ENCODE measurements at places on chromosomes 11 and 22.

DNA sequence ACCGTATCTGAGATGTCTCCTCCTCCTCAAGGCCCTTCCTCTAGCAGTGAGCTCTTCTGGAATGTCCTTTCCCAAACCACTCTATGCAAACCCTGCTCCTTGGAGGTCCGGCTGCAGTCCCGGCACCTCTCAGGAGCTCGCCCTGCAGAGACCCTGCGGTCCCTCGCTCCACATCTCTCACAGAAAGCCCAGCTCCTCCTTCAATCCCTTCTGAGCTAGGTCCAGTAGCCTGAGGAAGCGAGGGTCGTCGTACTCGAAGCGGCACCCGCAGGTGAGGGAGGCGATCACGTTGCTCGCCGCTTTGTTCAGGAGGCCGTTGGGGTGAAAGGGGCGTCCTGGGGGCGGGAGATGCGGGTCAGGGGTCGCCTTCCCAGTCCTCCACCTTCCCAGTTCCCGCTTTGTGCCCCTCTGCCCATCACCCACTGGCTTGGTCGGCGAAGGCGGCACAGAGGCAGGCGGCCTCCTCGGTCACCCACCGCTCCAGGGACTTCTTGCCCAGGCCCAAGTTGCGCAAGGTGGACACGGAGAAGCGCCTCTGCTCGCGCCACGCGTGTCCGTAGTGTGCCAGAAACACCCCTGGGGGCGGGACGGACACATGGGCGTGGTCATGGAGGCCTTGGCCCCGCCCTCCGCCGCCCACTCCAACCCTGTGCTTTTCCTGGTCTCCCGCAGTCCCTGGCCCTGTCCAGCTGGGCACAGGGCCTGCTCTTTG, 21.5 kb upstream of the CYP2D6 start:
- no peak for DNase-seq

DNA sequence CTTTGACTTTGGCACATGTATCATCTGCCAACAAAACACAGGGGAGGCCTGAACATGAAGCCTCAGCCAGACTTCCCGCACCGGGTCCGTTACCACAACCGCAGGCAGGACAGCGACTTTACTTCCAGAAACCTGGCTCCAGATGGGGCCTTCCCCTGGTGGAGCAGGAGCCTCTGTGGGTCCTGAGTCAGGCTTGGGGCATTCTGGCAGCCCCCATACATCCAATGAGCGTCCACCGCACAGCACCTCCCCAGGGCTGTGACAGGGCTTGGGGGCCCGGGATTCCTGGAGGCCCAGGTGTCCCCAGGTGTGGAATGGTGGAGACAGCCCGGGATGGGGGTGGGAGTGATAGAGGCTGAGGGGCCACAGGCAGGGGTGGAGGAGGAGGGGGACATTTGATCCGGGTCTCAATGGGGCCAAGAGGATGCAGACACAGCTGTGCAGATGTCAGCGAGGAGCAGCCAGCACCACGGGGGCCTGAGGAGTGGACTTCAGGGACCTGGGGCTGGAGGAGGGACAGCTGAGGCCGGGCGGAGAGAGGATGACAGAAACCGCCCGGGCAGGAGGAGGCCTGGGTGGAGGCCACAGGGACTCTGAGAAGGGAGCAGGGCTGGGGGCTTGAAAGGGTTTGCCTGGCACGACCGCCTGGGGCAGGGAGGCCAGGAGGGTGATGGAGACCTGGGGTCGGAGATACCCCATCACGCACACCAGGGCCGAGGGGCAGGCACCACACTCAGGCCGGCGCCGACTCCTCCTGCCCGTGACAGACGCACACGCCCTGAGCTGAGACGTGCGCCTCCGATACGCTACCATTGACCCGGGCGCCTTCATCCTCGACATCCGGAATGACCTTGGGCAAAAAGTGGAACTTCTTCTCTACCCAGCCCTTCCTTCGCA, 8.6 kb downstream of the TTLL8 start:
- no peak for DNase-seq

- DNase-seq = no peak
Observed at GRCh38 chr11:111935317-111936039, 1.7 kb upstream of the DIXDC1 start.

GRCh38 chr11:1913271-1914060, 6.0 kb upstream of the TNNT3 start:
- no peak for DNase-seq

DNA sequence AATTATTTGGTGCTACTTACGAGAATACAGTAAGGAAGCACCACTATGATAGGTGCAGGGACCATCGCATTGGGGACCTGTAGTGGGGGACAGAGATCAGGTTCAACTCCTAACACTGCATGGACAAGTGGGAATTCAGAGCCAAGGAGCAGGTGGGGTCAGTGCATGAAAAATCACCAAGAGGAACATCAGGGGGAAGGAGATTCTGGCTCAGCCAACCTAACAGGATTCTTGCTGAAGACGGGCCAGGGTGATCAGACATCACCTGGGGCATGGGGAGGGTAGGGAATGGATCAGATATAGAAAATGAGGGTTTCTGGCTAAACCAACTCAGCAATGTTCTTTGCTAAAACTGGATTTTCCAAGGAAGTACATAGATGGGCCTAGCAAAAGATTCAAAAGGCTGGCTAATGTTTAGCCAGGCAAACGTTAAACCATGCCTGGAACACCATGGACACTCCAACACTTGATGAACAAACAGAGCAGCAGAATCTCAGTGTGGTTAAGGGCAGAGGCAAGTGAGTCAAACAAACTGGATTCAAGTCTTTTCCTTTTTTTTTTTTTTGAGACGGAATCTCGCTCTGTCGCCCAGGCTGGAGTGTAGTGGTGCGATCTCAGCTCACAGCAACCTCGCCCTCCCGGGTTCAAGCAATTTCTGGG, 70.0 kb downstream of the MICAL3 start:
- no peak for DNase-seq
